ENCODE measurements at places on chromosomes 1 and 21.
A peak's percentile ranks its signal among the peaks of the same experiment; 100 is the strongest.

GRCh38 chr21:41393876-41394465, 32.1 kb upstream of the MX1 start:
- no peak for DNase-seq

GRCh38 chr21:16330908-16331268, 601.1 kb downstream of the USP25 start:
- DNase-seq, result no peak

DNA sequence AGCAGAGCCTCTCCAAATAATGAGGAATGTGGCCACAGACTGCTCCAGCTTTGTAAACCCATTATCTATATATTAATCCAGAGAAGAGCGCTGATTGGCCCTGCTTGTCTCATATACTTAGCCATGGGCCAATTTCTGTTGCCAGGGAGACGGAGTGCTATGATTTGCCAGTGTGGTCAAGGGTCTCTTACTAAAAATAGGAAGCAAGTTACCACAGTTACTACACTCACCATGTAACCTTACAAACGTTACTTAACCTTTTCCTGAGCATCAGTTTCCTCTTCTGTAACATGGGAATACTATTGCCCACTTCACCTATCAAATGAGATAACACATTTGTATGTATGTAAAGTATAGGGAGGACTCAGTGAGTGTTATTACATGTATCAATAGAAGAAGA, 7.7 kb upstream of the S100A2 start:
- DNase-seq, result no peak

DNA sequence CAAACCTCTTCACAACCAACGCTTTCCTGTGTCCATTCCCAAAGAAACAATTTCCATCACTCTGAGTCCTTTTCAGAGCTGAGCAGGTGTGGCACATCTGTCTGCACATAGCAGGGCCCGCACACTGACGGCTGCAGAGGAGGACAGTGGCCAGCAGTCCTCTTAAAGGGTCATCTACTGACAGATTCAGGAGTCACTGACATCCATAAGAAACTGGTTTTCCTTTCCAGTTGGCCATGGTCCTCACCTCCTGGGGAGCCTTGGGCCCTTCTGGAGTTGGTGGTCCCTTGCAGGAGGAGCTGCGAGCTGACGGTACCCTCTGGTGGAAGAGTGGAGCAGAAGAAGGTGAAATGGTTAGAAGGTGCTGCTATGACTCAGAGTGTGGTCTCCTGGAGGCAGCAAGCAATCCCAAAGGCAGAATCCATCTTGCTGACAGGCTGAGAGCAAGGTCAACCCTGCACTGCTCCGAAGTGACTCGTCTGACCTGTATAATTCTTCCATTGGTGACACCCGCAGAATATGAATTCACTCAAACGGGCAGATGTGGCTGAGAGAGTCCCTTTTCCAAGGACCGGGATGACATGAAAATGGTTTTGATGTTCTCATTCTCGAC, 278.5 kb upstream of the C1orf174 start:
- no peak for DNase-seq

GRCh38 chr1:35030338-35030737, 1.4 kb downstream of the ZMYM6 start:
- no peak for DNase-seq

- DNase-seq, result no peak
These were observed 213.7 kb downstream of the PBX1 start for GRCh38 chr1:164772635-164773034.

DNA sequence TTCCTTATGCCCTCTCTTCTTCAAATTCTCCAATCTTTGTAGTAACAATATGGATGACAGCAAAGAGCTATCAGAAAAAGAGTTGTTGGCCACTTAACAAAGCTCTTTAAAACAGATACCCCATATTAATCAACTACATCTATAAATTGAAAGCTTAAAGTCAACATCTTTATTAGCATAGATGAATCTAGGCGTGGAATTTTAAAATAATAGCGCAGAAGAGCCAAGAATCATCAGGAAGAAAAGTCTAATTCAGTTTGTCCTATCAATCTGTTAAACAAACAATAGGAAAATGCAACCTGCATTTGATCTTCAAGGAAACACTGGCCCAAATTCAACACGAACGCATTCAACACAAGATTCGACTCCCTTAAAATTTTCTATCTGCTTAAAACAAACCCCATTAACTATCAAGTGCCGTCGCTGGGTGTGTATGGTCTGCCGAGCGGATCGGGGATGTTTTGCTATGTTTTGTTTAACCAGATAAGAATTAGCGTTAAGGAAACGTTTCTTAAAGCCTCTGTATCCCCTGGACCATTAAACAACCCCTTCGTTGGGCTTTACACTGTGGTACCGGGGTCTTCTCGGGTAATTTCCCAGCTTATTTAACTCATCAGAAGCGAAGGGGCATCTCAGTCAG, 1.0 kb downstream of the LYST start:
- peak; percentile 26 for DNase-seq

DNA sequence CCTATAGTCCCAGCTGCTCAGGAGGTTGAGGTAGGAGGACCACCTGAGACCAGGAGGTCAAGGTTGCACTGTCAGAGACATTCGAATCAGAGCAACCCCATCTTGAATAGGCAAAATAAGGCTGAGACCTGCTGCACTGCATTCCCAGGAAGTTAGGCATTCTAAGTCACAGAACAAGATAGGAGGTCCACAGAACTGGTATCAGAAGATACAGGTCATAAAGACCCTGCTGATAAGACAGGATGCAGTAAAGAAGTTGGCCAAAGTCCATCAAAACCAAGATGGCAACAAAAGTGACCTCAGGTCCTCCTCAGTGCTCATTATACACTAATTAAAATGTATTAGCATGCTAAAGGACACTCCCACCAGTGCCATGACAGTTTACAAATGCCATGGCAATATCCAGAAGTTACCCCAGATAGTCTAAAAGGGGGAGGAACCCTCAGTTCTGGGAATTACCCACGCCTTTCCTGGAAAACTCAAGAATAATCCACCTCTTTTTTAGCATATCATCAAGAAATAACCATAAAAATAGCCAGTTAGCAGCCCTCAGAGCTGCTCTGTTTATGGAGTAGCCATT, 65.2 kb upstream of the KLHDC7A start:
- DNase-seq, result no peak

- DNase-seq, result no peak
These were observed 7.6 kb downstream of the CYP4X1 start for GRCh38 chr1:47031059-47031458.

DNA sequence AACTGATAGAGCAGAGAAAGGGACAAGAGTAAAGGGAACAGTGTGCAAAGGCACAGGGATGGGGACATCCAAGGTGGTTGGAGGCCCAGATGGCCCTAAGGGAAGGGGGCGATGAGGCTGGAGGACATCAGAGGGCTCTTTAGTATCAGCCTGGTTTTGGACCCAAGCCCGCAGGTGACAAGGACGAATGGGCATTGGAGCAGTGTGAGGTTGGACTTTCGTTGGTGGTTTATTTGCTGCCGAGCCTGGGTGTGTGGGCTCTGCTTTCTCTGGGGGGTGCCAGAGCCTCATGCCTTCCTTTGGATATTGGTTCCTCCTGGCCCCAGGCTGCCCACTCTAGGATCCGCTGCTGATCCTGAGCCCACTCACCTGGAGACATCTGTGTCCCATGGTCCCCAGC, 12.1 kb downstream of the FOXO6 start:
- DNase-seq, result no peak

GRCh38 chr1:20891091-20891490, 104.0 kb upstream of the HP1BP3 start:
- DNase-seq, result no peak

- no peak for DNase-seq
These were observed 140.4 kb upstream of the USP24 start for GRCh38 chr1:55355549-55355948.

GRCh38 chr1:60678391-60678790, 404.0 kb upstream of the NFIA start:
- DNase-seq, result no peak

DNA sequence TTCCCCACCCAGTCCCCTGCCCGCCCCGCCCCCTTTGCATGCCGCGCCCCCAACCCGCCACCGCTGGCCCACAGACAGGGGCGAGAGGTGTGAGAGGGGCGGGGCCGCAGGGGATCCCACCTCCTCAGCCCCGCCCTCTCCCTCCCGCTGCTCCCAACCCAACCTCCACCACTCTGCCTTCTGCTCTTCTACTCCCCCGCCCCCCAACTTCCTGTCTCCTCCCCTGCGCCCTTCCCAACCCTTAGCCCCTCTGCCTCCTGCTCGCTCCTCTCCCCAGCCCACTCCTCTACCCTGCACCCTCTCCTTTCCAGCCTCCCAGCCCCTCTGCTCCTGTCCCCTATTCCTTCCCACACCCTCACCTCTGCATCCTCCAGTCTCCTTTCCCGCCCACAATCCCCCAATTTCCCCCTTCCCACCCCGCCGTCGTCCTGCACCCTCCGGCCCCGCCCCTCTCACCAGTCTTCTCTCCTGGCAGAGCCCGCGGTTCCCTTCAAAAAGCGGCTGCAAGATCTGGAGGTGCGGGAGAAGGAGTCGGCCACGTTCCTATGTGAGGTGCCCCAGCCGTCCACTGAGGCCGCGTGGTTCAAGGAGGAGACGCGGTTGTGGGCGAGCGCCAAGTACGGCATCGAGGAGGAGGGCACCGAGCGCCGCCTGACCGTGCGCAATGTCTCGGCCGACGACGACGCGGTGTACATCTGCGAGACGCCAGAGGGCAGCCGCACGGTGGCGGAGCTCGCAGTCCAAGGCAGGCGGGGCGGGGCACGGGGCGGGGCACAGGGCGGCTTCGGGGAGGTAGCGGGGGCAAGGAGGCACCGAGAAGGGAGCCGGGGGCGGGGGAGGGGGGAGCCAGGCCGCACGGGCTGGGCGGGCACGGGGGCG, 5.4 kb downstream of the OBSCN start:
- peak; percentile 85 for DNase-seq

GRCh38 chr1:228768355-228769000, 33.2 kb downstream of the RHOU start:
- no peak for DNase-seq

DNA sequence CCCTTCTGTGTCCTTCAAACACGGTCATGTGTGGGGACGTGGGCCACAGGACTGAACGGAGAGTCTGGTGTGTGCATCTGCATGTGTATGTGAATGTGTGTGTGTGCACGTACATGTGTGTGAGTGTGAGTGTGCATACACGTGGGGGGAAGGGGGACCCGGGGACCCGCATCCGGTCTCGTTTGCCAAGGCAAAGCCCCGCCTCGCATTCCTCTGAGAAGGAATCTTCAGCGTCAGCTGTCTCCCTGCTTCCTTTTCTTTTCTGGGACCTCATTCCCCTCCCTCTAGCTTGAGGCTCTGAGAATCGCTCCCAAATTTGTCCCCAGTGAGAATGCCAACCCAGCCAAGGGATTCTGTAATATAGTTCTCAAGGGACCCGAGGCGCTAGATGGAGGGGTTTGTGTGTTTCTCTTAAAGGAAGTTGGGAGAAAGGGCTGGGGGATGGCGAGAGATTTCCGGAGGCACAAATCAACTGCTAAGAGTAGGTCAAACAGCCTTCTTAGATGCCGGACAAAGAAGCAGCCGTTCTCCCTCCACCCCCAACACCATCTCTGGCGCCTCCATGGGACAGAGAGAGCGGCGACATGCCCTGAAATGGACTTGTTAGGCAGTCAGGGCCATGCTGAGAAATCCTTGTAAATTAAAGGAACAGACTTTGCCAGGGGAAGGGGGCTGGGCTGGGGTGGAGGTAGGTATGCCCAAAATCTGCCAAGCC, 6.6 kb downstream of the IFFO2 start:
- no peak for DNase-seq

DNA sequence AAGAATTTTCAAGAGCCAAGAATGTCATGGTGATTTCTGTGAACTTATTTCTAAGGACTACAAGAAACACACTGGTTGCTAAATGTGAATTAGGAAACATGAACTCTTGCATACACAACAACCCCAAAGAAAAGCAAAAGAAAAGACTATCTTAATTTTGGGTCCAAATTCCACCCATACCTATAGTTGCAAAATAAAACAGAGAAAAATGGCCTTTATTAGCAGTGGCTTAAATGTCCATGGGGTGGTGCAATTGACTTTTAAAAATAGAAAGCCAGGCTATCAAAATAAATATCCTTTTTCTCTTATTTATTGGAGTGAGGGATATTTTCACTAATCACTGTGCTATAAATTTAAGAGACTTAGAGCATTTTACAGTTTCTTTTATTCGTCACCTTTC, 80.9 kb upstream of the DPYD start:
- DNase-seq, result no peak

DNA sequence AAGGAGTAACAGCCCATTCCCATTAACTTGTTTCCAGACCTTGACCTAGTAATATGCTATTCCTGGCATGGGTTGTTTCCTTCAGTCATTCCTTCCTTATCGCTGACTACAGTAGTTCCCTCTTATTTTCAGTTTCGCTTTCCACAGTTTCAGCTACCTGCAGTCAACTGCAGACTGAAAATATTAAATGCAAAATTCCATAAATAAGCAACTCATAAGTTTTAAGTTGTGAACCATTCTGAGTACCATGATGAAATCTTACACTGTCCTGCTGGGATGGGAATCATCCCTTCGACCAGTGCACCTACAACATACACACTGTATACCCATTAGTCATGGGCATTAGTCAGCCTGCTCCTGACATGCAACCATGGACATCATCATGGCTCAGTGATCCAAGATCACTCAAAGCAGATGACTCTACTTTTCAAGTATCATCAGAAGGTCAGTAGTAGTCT, 66.7 kb downstream of the CCDC30 start:
- no peak for DNase-seq

- DNase-seq, result no peak
These were observed 23.3 kb downstream of the COLGALT2 start for GRCh38 chr1:184014271-184014670.

DNA sequence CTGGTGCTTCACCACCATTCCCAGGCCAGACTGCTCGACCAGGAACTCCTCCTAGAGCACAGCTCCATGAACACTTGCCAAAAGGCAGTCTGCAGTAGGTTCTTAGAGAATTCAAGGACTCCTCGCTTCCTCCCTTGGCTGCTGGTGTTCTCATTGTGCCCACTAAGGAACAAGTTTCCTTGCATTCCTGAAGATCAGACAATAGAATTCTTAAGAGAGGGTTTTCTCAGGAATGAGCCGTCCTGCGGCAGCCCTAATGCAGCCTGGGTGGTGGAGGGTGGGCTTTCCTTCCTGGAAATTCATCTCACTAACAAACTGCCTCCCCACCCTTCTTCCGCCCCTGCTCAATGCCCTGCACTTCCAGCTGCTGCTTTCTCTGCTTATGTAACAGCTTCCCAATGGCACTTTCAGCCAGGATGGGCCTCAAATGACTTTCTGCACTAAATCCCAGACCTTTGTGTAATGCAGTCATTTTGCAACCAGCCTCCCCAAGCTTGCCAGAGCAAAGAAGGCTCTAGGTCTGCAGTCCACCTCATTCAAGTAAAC, 287.9 kb downstream of the PLPP3 start:
- DNase-seq, result no peak

GRCh38 chr1:192878249-192878648, 69.4 kb downstream of the RGS2 start:
- no peak for DNase-seq

DNA sequence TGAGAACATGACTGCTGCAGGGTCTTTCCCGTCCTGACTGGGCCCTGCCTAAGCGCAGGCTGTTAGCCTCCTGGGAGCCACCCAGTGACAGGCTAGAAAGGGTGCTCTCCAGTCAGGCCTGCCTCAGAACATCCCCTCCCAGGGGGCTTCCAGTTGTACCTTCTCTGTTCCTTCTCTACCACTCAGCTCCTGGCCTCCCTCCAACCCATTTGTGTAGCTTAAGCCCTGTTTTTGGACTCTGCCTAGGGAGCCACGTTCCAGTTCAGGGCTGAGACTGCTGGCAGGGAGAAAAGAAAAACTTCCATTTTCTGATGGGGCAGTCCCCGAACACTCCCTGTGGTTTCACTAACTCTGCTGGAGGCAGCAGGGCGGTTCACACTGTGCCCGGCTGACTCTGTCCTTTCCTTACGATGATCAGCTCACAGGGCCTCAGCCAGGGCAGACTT, 15.3 kb upstream of the POU3F1 start:
- DNase-seq, result no peak
